ENCODE measurements at places on chromosomes 16 and 17.

DNA sequence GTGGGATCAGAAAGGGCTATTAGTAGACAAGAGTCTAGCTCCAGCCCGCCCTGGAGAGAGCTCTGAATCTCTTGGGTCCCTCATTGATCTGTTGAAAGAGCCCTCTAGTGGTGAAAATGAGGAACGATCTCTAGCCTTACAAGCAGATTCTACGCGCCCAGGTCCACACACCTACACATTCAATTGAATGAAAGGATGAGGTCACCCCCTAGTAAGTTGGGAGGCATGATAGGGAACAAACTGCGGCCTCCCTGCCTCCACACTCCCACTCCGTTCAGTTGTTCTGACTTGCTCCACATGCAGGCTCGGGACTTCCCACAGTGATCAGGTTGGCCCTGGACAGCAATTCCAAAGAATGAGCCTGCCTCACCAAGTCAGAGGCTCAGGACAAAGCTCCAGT, 2.9 kb upstream of the CACNG3 start:
- no peak for DNase-seq

- DNase-seq = peak; percentile 55
Measured at GRCh38 chr17:41013181-41013580, 4.3 kb upstream of the KRTAP3-1 start.

DNA sequence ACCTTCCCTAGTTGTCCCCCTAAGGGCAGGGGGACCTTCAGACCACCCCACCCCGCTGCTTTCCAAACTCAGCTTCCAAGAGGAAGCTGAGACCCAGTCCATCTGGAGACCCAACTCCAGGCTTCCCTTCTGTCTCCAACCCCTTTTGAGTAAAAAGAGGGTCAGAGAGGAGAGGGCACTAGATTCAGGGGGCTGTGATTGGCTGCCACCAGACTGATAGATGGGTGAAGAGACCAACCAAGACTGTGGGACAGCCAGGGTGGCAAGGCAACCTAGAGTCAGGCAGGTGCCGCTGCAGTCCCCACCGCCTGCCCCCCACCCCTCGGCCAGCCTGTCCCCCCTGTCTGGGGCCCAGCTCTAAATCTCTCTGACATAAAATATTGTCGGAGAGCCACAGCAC, 92.5 kb downstream of the SDK2 start:
- DNase-seq = no peak

DNA sequence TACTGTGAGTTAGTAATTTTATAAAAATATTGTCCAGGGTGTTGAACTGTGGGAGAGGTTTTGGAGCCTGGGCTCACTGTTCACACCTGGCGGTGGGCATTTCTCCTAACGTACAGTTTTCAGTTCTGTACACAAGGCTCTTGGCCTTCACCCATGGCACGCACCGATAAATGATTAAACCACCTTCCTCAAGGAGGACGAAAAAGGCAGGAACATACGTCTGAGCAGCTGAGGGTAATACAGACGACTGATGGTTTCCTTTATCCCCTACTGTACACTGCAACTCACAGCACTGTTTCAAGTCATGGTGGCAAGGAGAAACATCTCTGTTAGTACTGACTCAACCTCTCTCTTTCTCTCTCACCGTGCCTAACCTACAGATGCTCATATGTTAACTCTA, 1.4 kb upstream of the ST6GALNAC1 start:
- no peak for DNase-seq

- no peak for DNase-seq
Measured at GRCh38 chr17:81385320-81386111, 9.7 kb upstream of the BAHCC1 start.

DNA sequence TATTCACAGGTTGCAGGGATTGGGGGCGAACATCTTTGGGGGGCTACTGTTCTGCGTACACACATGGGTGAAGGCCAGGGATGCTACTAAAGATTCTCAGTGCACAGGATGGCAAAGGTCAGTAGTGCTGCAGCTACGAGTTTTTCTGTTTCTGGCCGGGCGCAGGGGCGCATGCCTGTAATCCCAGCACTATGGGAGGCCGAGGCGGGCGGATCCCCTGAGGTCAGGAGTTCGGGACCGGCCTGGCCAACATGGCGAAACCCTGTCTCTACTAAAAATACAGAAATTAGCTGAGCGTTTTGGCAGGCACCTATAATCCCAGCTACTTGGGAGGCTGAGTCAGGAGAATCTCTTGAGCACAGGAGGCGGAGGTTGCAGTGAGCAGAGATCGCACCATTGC, 3.9 kb upstream of the ZNF598 start:
- DNase-seq = no peak

GRCh38 chr17:7875804-7876370, 12.7 kb upstream of the CHD3 start:
- no peak for DNase-seq

- DNase-seq = no peak
Measured at GRCh38 chr17:17180141-17180603, 26.0 kb downstream of the PLD6 start.

DNA sequence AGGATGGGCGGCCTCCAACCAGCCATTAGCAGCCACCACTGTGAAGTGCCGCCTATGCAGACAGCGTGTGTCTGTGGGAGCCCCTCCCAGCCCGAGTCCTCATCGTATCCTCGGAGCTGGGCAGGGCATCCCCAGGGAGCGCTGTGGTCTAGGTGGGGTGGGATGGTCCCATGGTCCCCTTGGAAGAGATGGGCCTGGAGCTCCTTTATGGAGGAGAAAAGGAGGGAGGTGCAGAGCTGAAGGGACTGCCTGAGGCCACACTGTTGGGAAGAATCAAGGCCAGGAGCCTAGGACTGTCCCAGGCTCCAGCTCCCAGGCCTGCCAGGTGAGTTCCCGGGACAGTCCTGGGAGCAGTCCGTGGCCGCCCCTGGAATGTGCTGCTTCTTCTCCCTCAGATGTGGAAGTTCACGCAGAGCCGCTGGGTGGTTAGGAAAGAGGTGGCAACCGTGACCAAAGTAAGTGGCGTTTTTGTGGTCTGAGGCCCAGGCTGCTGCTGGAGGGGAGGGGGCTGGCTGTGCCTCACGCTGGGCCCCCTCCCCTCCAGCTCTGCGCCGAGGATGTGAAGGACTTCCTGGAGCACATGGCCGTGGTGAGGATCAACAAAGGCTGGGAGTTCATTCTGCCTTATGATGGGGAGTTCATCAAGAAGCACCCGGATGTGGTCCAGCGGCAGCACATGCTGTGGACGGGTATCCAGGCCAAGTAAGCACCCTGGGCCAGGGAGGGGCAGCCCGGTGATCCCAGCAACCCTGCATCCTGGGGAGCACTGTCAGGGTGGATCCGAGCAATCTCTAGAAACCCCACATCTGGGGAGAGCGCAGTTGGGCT, 27.0 kb downstream of the POLR3E start:
- no peak for DNase-seq

GRCh38 chr17:49698005-49698404, 9.8 kb downstream of the SLC35B1 start:
- DNase-seq = no peak

DNA sequence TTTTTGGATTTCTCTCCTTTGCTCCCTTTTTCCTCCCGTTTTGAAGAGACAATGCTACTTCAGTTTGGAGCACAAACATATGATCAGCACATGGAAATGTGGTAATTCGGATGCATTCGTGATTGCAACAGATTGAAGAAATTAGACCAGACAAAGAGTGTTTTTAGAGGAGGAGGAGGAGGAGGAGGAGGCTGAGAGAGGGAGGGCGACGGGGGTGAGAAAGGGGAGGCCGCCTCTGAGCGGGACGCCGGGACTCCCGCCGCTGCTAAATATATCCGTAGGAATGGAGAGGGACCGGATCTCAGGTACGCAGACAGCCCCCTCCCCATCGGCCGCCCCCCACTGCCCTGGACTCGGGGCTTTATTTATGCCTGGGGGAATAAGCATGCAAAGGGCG, 179.3 kb downstream of the SEC14L1 start:
- no peak for DNase-seq
